ENCODE measurements at places on chromosomes 7 and 10. TPM values are rescaled to one million over a fixed set of nuclear protein-coding genes. Genes with fewer than 3 reads are reported as not detected.
A peak's percentile ranks its signal among the peaks of the same experiment; 100 is the strongest.

GRCh38 chr10:50397312-50398140 is 146.2 kb upstream of the ASAH2 start:
- H3K36me3 ChIP-seq = no peaks in the 10 kb centered on the region
- H3K27ac ChIP-seq = no peak overlapping the region
- ATAC-seq = no peak
- H3K27me3 ChIP-seq = no peaks in the 10 kb centered on the region

- no peaks in the 10 kb centered on the region for H3K4me1 ChIP-seq
- H3K27ac ChIP-seq = no peak overlapping the region
- H3K4me3 ChIP-seq = no peak overlapping the region
- H3K36me3 ChIP-seq = no peaks in the 10 kb centered on the region
- H3K27me3 ChIP-seq = peaks cover 29% of the 10 kb centered on the region
Measured at GRCh38 chr7:3068530-3068929, 24.9 kb upstream of the CARD11 start.

DNA sequence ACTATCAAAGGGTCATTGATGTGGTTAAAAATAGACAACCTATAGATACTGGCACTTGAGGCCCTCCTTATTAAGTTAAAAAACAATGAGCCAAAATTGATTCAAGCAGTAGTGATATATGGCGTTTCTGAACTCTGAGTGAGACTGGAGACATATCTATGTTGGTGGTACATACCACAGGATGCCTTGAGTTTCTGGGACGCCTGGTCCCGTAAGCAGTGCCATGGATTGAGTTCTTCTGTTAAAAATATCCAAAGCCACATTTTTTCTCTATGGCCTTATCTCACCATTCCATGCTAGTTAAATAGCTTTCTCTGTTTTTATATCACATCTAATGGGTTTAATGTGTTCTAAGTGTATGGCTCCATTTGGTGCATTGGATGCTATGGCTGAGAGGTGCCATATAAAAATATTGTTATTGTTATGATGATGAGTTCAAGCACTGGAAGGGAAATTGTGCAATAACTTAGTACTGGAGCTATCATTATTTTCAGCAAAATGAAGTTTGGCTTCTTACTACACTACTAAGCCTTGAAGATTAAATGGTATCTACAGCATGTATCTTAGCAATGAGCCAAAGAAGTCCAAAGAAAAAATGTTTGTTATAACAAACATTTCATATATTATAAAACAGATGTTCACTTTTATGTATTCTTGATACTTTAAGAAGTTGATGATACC is 713.9 kb downstream of the SUGCT start:
- H3K27me3 ChIP-seq = no peaks in the 10 kb centered on the region
- no peak for ATAC-seq
- no peak overlapping the region for H3K4me3 ChIP-seq
- no peaks in the 10 kb centered on the region for H3K36me3 ChIP-seq
- H3K27ac ChIP-seq = no peak overlapping the region

GRCh38 chr7:116216956-116217571 is 6.7 kb downstream of the TES start:
- no peaks in the 10 kb centered on the region for H3K27me3 ChIP-seq
- H3K36me3 ChIP-seq = no peaks in the 10 kb centered on the region
- H3K4me3 ChIP-seq = no peak overlapping the region

GRCh38 chr10:133058331-133059092 is 29.2 kb upstream of the ADGRA1 start:
- no peak for ATAC-seq
- H3K27ac ChIP-seq = no peak overlapping the region
- no peaks in the 10 kb centered on the region for H3K4me1 ChIP-seq
- H3K27me3 ChIP-seq = peaks cover 52% of the 10 kb centered on the region
- no peak overlapping the region for H3K4me3 ChIP-seq

The OGDHL gene
- total RNA-seq = 0.62 TPM

The FGFBP3 gene
- not detected for total RNA-seq

GRCh38 chr7:121953601-121954000 is 80.6 kb downstream of the PTPRZ1 start:
- H3K4me3 ChIP-seq = no peak overlapping the region
- H3K27me3 ChIP-seq = no peaks in the 10 kb centered on the region
- no peak for ATAC-seq
- H3K36me3 ChIP-seq = no peaks in the 10 kb centered on the region

DNA sequence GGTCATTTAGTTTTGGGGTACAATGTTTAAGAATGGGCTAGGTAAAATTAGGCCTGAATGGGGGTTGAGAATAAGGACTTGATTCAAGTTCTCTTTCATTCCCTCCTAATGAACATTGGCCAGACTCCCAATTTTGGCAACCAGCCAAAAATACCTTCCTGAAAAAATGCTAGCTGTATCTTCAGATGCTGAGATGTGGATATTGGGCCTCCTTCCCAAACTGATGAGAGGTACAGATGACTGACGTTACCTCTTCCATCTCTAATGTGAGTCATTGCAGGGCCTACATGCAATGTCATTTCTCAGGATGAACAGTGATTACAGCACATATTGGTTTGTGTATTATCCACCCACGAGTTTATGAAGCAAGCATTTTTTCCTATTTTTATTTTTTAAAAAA is 151.6 kb downstream of the SND1 start:
- H3K27me3 ChIP-seq = no peaks in the 10 kb centered on the region
- ATAC-seq = no peak
- H3K4me3 ChIP-seq = no peak overlapping the region
- peaks cover 13% of the 10 kb centered on the region for H3K36me3 ChIP-seq

DNA sequence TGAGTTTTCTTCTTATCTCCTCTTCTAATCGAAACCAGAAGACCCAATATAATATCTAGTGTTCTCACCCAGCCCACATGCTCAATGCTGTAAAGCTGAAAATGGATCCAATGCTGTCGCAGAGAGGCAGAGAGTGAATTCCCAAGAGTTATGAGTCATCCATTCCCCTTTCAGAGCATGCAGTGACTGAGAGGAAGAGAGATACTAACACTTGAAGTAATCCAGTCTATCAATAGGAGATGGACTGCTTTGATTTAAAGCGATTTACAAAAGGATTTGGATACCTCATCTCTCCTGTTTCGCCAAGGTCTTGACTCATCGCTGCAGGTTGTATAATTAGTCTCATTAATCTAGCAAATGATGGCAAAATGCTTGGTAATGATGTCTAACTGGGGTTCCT is 41.5 kb upstream of the PRKCQ start:
- ATAC-seq = no peak
- H3K4me3 ChIP-seq = no peak overlapping the region
- H3K4me1 ChIP-seq = no peaks in the 10 kb centered on the region
- H3K27ac ChIP-seq = no peak overlapping the region
- no peaks in the 10 kb centered on the region for H3K36me3 ChIP-seq

GRCh38 chr7:6607651-6608051 is 7.8 kb upstream of the ZNF853 start:
- ATAC-seq = no peak
- no peak overlapping the region for H3K27ac ChIP-seq
- peaks cover 81% of the 10 kb centered on the region for H3K36me3 ChIP-seq
- no peak overlapping the region for H3K4me3 ChIP-seq

GRCh38 chr10:52212062-52212461 is 102.0 kb upstream of the DKK1 start:
- no peaks in the 10 kb centered on the region for H3K27me3 ChIP-seq
- H3K27ac ChIP-seq = no peak overlapping the region
- ATAC-seq = no peak
- no peak overlapping the region for H3K4me3 ChIP-seq

The ERV3-1 gene
- total RNA-seq = 6.4 TPM

DNA sequence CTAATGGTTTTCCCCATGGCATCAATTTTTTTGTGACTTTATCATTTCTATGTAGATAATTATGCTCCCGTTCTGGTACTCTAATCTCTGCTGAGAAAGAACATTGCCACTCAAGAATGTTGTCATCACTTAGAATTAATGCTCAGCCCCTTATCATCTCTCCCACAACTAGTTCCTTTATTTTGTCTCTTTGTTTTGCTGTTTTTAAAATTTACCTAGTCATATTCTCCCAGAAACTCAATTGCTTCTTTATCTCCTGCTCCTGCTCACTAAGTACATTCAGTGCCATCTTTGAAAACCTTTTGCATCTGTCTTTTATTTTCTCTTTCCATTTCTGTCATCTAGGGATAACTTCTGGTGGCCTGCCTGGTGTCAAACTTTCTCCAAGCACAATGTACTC is 324.9 kb upstream of the MTPN start:
- no peaks in the 10 kb centered on the region for H3K4me1 ChIP-seq
- no peak for ATAC-seq
- no peaks in the 10 kb centered on the region for H3K36me3 ChIP-seq
- no peak overlapping the region for H3K4me3 ChIP-seq

- H3K4me3 ChIP-seq = no peak overlapping the region
- no peak overlapping the region for H3K27ac ChIP-seq
- no peak for ATAC-seq
- peaks cover 100% of the 10 kb centered on the region for H3K36me3 ChIP-seq
Measured at GRCh38 chr10:102368077-102368476, 27.4 kb upstream of the NFKB2 start.

GRCh38 chr7:29274146-29275017 is 79.8 kb downstream of the CHN2 start:
- H3K27ac ChIP-seq = no peak overlapping the region
- no peaks in the 10 kb centered on the region for H3K4me1 ChIP-seq
- H3K4me3 ChIP-seq = no peak overlapping the region
- no peak for ATAC-seq
- no peaks in the 10 kb centered on the region for H3K36me3 ChIP-seq

GRCh38 chr7:99953649-99954048 is 22.2 kb downstream of the AZGP1 start:
- H3K4me3 ChIP-seq = no peak overlapping the region
- no peaks in the 10 kb centered on the region for H3K36me3 ChIP-seq
- H3K27me3 ChIP-seq = peaks cover 40% of the 10 kb centered on the region
- no peak overlapping the region for H3K27ac ChIP-seq
- peak; percentile 67 for ATAC-seq
- H3K4me1 ChIP-seq = no peaks in the 10 kb centered on the region
